Psoas muscle (tissue), 8 donors: ENCODE measurements at places on chromosomes 7 and 10. TPM values are rescaled to one million over a fixed set of nuclear protein-coding genes. Genes with fewer than 3 reads are reported as not detected.
A peak's percentile ranks its signal among the peaks of the same experiment; 100 is the strongest.

The PNPLA8 gene
- total RNA-seq, result 103 TPM

The LRRC4 gene
- total RNA-seq, result 2.7 TPM

The ZNF800 gene
- total RNA-seq, result 33.6 TPM

The HTR7 gene
- 0.91 TPM for total RNA-seq

DNA sequence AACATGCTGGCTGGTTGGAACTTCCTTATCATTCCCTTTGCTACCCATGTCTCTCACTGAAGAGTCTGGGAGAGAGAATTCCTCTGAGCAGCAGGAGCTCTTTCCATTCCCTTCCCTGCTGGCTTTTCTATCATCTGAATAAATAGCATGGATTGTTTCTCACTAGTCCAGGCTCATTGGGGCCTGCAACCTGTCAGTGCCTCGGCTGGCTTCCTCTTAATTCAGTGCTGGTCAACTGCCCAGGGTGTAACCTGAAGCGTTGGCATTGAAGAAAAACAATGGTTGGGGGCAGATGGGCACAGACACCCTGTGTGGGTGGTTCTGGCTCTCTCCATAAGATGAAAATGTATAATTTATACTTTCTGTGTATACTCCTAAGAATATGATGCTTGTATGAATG, 155.6 kb downstream of the ANLN start:
- no peaks in the 10 kb centered on the region for H3K4me1 ChIP-seq
- DNase-seq, result no peak
- no peaks in the 10 kb centered on the region for H3K36me3 ChIP-seq
- no peak overlapping the region for H3K4me3 ChIP-seq
- no peak overlapping the region for H3K27ac ChIP-seq

- peaks cover 7% of the 10 kb centered on the region for H3K27me3 ChIP-seq
- H3K36me3 ChIP-seq, result no peaks in the 10 kb centered on the region
- no peak for DNase-seq
These were observed 8.4 kb downstream of the ETV1 start for GRCh38 chr7:13981070-13981469.

- no peak for DNase-seq
- no peak overlapping the region for H3K27ac ChIP-seq
- H3K36me3 ChIP-seq, result no peaks in the 10 kb centered on the region
- H3K4me3 ChIP-seq, result no peak overlapping the region
- peaks cover 14% of the 10 kb centered on the region for H3K4me1 ChIP-seq
- H3K27me3 ChIP-seq, result no peaks in the 10 kb centered on the region
These were observed 235.1 kb downstream of the ARHGAP12 start for GRCh38 chr10:31693491-31693890.

DNA sequence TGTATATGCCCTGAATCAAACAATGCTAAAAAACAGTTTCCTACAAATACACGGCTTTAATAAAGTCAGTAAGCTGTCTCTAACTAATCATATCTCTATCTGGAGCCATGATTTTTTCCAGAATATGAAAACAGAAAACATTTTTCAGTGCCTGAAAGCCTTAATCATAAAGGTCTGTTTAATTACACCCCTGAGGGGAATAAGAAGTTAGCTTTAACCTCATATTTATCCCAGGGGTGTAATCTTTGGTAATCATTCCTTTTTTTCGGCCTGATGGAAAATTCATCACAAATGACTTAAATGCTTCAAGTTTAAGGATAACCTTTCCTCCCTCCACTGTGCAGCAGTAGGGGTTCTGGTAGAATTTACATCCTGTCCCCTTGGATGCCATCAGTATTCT, 124.2 kb downstream of the ATE1 start:
- H3K27me3 ChIP-seq, result no peaks in the 10 kb centered on the region
- no peaks in the 10 kb centered on the region for H3K4me1 ChIP-seq
- H3K4me3 ChIP-seq, result no peak overlapping the region
- H3K36me3 ChIP-seq, result peaks cover 3% of the 10 kb centered on the region

DNA sequence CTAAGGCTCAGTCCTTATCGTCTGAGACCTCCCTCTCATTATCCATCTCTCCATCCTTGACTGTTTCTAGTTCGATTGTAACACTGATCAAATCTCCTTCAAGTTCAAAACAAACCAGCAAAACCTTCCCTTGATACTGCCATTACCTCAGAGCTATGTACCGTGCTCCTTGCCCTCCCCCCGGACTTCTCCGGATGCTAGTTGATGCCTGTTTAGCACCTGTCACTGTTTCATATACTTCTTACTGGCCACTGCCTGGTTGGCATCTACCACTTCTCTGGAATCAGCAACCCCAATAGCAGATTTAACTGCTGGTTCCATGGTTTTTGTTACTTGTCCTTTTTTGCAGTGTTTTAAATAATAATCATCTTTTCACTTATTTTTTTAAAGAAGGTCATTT, 64.1 kb downstream of the BMPR1A start:
- H3K4me1 ChIP-seq, result peaks cover 19% of the 10 kb centered on the region
- H3K4me3 ChIP-seq, result no peak overlapping the region
- DNase-seq, result no peak
- no peaks in the 10 kb centered on the region for H3K36me3 ChIP-seq

DNA sequence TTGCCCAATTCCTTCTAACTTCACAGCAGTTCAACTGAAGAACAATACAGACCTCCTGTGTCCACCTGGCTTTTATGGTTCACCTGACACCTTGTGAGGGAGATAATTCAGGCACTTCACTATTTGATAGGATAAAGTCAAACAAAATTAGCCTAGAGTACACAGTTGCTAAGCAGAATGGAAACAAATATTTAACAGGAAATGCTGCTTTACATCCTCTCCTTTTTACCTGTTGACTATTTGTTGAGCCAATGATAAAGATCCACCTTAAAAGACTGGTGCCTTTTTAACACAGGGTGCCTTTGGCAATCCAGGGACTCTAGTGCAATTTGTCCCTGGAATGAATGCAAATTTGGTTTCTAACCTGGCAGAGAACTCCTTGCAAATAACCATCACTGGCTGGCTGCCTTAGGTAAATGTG, 39.8 kb downstream of the ITPRID1 start:
- H3K27me3 ChIP-seq, result no peaks in the 10 kb centered on the region
- H3K4me3 ChIP-seq, result no peak overlapping the region
- no peak for DNase-seq
- H3K27ac ChIP-seq, result no peak overlapping the region
- no peaks in the 10 kb centered on the region for H3K4me1 ChIP-seq
- H3K36me3 ChIP-seq, result no peaks in the 10 kb centered on the region

DNA sequence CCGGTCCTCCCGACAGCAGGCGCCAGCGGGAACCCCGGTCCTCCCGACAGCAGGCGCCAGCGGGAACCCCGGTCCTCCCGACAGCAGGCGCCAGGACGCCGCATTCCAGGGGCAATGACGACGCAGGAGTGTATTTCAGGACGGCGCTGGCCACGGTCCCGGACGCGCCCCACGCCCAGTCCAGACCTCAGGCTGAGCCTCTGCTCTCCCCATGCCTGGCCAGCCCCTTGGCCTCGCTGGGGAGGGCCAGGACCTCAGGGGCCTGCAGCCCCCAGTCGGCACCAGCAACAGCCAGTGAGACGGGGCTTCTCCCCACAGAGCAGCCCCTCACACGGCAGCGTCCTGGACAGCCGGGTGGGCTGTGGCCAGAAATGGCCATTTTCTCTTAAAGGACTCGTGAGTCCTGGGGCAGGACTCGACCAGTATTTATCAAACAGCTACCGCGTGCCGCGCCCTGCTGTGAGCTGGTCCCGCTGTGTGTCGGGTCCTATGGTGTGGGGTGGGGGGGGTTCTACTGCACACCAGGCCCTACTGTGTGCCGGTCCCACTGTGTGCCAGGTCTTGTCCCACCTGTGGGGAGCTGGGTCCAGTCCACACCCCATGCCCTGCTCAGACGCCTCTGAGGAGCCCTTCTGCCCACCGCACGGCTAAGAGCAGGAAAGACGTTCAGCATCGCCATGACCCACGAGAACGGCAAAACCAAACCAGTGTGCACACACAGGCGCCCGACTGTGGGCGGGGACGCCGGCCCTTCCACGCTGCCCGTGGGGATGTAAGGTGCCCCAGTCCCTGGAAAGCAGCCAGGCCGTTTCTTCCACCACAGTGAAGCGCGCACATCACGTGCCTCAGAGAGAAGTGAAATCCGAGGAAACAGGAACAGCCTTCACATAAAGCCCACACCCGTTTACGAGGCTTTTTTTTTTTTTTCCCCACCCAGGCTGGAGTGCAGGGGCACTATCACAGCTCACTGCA, 33.3 kb downstream of the GET4 start:
- H3K27ac ChIP-seq, result no peak overlapping the region
- H3K4me1 ChIP-seq, result no peaks in the 10 kb centered on the region
- peak; percentile 79 for DNase-seq
- no peaks in the 10 kb centered on the region for H3K36me3 ChIP-seq
- peak overlapping the region; percentile 51 for H3K4me3 ChIP-seq

DNA sequence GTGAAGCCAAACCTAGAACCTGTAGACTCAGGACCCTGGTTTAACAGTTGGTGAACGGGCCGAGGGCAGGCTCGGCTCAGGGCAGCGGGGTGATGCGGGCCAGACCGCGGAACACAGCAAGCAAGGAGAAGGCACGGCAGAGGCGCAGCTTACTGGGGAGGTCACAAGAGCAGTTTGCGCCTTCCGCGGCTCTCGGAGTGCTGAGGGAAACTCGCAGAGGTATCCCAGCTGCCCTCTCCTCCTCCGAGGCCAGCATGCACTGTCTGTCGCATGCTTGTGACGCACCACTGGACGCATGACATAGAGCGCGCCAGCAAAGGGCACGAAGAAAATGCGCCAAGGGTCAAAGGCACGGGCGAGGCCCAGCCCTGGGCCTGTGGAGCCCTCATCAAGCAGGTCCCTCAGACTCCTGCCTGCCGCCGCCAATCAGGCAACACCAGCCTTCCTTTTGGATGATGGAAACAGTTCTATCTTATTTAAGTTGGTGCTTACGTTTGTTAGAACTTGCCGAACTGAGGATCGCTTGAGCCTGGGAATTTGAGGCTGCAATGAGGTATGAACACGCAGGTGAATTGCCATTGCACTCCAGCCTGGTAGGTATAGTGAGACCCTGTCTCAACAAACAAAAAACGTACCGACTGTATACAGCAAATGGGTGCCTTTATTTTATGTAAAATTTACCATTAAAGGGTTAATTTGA, 574.3 kb upstream of the GHITM start:
- no peak for DNase-seq
- no peaks in the 10 kb centered on the region for H3K36me3 ChIP-seq
- no peak overlapping the region for H3K4me3 ChIP-seq
- H3K27me3 ChIP-seq, result no peaks in the 10 kb centered on the region
- H3K27ac ChIP-seq, result no peak overlapping the region

- no peak overlapping the region for H3K27ac ChIP-seq
- no peak for DNase-seq
- no peaks in the 10 kb centered on the region for H3K27me3 ChIP-seq
These were observed 123.6 kb downstream of the RNF216 start for GRCh38 chr7:5657901-5658300.

GRCh38 chr10:84138478-84139125, 707 bp upstream of the GHITM start:
- no peaks in the 10 kb centered on the region for H3K27me3 ChIP-seq
- peaks cover 25% of the 10 kb centered on the region for H3K4me1 ChIP-seq

- H3K36me3 ChIP-seq, result no peaks in the 10 kb centered on the region
- H3K4me3 ChIP-seq, result no peak overlapping the region
- no peaks in the 10 kb centered on the region for H3K27me3 ChIP-seq
- H3K4me1 ChIP-seq, result no peaks in the 10 kb centered on the region
- H3K27ac ChIP-seq, result no peak overlapping the region
These were observed 38.4 kb upstream of the ABCB4 start for GRCh38 chr7:87513735-87514335.

DNA sequence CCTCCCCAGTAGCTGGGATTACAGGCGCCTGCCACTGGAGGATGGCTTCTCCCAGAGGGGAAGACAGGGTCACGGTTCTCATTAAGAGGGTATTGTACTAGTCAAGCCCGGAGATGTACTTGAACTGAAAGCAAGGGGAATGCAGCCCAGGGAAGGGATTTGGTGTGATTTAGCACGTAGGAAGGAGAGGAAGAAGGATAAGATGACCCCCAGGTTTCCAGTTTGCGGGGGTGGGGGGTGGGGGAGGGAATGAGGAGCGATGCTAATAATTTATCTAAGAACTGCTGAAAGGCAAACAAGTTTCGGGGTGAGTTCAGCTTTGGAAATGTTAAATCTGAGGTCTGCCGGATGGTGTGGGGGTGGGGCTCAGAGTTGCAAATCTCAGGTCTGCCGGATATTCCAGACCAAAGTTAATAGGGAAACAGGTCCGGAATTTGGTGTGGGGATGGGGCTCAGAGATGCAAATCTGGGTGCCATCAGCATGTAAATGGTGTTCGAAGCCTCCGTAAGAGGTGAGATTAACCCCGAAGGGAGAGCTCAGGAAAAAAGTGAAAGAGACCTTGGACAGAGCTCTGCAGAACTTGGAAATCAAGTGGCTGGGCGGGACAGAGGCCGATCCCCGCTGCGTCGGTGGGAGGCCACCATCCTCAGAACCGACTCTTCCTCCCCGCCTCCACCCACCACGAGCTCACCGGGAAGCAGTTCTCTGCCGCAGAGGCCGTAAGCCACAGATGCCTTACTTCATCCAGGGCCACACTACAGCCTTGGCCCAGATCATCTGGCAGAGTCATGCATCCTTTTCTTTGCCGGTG, 1.6 kb upstream of the SEPHS1 start:
- H3K4me1 ChIP-seq, result peaks cover 15% of the 10 kb centered on the region
- H3K36me3 ChIP-seq, result no peaks in the 10 kb centered on the region
- H3K27me3 ChIP-seq, result no peaks in the 10 kb centered on the region
- peak overlapping the region; percentile 94 for H3K27ac ChIP-seq

DNA sequence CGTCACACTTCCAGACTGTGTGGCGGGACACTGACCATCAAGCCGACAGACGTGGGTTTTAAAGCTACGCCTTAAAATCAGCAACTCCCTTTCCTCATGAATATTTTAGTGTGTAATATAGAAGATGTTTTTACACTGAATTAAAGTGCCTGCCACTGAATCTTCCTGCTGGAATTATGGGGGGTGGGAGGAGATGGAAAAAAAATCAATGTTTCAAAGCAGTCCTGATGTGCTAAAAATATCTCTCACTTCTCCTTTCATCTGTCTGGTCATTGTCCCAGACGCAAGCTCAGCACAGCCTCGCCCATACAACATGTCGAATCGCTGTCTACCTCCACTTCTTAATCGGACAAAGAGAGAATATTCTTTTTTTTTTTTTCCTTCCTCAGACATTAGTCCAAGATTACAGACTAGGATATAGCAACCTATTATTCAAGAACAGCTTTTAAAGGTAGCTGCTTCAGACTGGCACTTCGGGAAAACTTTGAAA, 165.1 kb upstream of the KLF14 start:
- no peaks in the 10 kb centered on the region for H3K27me3 ChIP-seq
- H3K4me1 ChIP-seq, result peaks cover 91% of the 10 kb centered on the region
- H3K36me3 ChIP-seq, result peaks cover 37% of the 10 kb centered on the region

DNA sequence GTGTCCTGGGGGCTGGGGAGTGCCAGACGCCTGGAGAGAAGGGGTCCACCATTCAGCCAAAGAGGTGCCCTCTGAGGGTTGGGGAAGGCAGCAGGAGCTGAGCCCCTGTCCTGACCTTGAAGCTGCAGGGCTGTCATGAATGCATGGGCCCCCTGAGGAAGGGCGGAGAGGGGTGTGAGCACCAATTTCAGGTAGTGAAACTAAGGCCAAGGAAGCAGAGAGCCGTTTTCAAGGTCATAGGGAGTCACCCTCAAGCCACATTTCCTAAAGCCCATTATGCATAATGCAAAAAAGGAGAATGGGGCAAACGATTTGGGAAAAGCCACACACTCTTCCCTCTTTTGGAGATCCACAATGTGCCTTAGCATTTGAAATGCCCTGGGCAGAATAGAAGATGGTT, 37.2 kb downstream of the FIGNL1 start:
- H3K36me3 ChIP-seq, result no peaks in the 10 kb centered on the region
- no peaks in the 10 kb centered on the region for H3K4me1 ChIP-seq
- no peak overlapping the region for H3K4me3 ChIP-seq
- DNase-seq, result no peak
- no peaks in the 10 kb centered on the region for H3K27me3 ChIP-seq
- H3K27ac ChIP-seq, result no peak overlapping the region
